ENCODE measurements at places on chromosomes 1 and 21. TPM values are rescaled to one million over a fixed set of nuclear protein-coding genes. Genes with fewer than 3 reads are reported as not detected.

The CRNN gene
- not detected for polyA plus RNA-seq

The GCSAML gene
- 0.11 TPM for polyA plus RNA-seq

The GBP1 gene
- 4.1 TPM for polyA plus RNA-seq

The DCDC2B gene
- 0.66 TPM for polyA plus RNA-seq

The DTL gene
- polyA plus RNA-seq = 7.6 TPM

The KCNJ9 gene
- polyA plus RNA-seq = 0.10 TPM

The ANP32E gene
- 34.6 TPM for polyA plus RNA-seq

The FCRLA gene
- 0.27 TPM for polyA plus RNA-seq

The PSMD4 gene
- polyA plus RNA-seq = 116 TPM

The OR14K1 gene
- not detected for polyA plus RNA-seq

The PCAT6 gene
- polyA plus RNA-seq = 1.6 TPM

The KLHDC7A gene
- polyA plus RNA-seq = not detected

The CACHD1 gene
- 10.6 TPM for polyA plus RNA-seq
